ENCODE measurements at places on chromosomes 5 and 9.
A peak's percentile ranks its signal among the peaks of the same experiment; 100 is the strongest.

GRCh38 chr5:113092683-113093082 lies 116.1 kb downstream of the DCP2 start:
- H3K4me3 ChIP-seq = no peak overlapping the region
- H3K4me1 ChIP-seq = no peaks in the 10 kb centered on the region
- no peaks in the 10 kb centered on the region for H3K27me3 ChIP-seq
- H3K36me3 ChIP-seq = no peaks in the 10 kb centered on the region
- H3K27ac ChIP-seq = no peak overlapping the region
- DNase-seq = no peak

GRCh38 chr9:127833555-127833954 lies 20.9 kb downstream of the ENG start:
- no peaks in the 10 kb centered on the region for H3K27me3 ChIP-seq
- no peak overlapping the region for H3K27ac ChIP-seq
- no peak for DNase-seq
- H3K4me3 ChIP-seq = no peak overlapping the region
- H3K4me1 ChIP-seq = no peaks in the 10 kb centered on the region

DNA sequence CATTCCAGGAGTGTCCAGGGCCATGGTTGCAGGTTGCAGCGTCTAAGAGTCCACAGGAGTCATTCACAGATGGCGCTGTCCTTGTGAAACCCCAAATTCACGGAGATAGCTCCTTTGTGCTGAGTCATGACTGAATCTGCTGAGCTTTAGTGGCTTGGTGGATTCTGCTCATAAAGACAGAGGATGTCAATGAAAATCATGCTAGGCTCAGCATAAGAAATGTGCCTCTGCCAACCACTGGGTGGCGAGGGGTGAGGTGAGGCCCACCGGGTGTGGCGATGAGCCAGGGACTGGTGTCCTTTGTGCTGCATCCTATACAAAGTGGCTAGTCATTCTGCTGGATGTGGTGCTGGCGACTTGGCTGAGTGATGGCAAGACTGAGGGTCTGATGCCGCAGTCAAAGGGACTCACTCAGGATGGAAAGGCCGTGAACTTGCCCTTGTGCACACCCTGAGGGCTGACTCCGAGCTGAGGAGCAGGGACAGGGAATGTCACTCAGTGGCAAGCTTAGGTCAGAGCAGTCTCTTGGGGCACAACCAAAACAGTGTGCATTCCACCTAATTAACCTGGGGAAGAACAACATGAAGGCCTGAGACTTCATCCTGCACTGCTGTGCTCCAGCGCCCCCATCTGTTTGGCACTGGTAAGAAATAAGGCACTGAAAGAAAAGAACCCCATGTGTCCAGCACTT lies 71.5 kb downstream of the DAP start:
- H3K36me3 ChIP-seq = no peaks in the 10 kb centered on the region
- no peak for DNase-seq
- H3K27ac ChIP-seq = no peak overlapping the region
- no peak overlapping the region for H3K4me3 ChIP-seq

DNA sequence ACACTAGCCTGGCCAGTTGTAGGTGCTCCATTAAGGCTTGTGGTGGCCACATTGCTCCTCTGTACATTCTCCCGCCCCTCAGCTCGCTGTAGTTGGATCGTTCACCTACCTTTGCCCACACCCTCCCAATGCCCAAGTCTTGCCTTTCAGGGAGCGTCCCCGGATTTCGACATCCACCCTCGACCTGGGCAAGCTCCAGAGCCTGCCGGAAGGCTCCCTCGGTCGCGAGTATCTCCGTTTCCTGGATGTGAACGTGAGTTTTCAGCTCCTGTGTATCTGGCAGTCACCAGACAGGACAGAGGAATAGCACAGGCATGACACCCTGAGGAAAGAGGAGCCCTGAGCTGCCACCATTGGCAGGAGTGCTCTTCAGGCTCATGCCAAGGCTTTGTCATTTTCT lies 3.0 kb downstream of the COQ4 start:
- no peak overlapping the region for H3K4me3 ChIP-seq
- H3K27ac ChIP-seq = no peak overlapping the region
- H3K36me3 ChIP-seq = peaks cover 10% of the 10 kb centered on the region
- no peaks in the 10 kb centered on the region for H3K27me3 ChIP-seq
- peaks cover 24% of the 10 kb centered on the region for H3K4me1 ChIP-seq
- DNase-seq = no peak

- no peaks in the 10 kb centered on the region for H3K27me3 ChIP-seq
- no peak overlapping the region for H3K4me3 ChIP-seq
- H3K36me3 ChIP-seq = no peaks in the 10 kb centered on the region
- H3K4me1 ChIP-seq = no peaks in the 10 kb centered on the region
- DNase-seq = no peak
Measured at GRCh38 chr5:118921866-118922265, 66.5 kb downstream of the DTWD2 start.

- H3K27ac ChIP-seq = no peak overlapping the region
- no peak for DNase-seq
- H3K4me1 ChIP-seq = no peaks in the 10 kb centered on the region
- no peaks in the 10 kb centered on the region for H3K27me3 ChIP-seq
Measured at GRCh38 chr5:125038477-125038876, 292.0 kb upstream of the ZNF608 start.

GRCh38 chr5:126615286-126615685 lies 14.5 kb downstream of the PHAX start:
- H3K4me1 ChIP-seq = no peaks in the 10 kb centered on the region
- H3K36me3 ChIP-seq = peaks cover 58% of the 10 kb centered on the region
- no peak for DNase-seq
- no peak overlapping the region for H3K27ac ChIP-seq

DNA sequence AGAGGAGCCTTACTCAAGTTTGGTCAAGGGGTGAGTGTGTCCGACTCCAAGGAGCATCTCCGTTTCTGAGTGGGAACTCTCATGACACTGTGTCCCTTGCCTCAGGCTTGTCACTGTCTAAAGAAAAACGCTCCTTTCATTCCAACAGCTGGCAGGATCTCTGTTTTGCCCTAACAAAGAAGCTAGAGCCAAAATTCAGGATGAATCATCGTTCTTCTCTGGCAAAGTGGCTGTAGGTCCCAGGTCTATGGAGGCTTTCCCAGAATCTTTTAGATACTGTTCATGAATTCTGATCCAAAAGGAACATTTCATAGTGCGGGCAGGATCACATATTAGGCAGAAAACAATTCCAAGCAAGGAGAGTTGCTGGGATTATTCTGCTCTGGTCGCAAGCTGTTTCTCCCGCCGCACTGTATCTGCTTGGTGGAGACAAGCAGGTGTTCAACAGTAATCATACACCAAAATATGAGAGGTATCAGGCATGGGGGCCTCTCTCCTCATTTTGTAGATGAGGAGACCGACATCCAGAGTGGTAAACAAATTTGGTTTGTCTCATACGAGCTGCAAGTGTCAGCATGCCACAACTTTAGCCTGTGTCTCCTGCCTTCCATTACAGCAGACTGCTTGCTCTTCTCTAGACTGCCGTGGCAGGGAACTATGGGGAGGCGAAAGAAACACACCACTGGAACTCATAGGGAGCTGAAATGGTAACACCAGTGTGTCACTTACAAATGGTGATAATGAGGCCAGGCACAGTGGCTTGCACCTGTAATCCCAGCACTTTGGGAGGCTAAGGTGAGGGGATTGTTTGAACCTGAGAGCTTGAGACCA lies 72.6 kb downstream of the ENTREP1 start:
- H3K36me3 ChIP-seq = no peaks in the 10 kb centered on the region
- H3K4me1 ChIP-seq = no peaks in the 10 kb centered on the region
- no peaks in the 10 kb centered on the region for H3K27me3 ChIP-seq
- H3K27ac ChIP-seq = no peak overlapping the region
- H3K4me3 ChIP-seq = no peak overlapping the region

- no peak for DNase-seq
- H3K4me3 ChIP-seq = no peak overlapping the region
- no peaks in the 10 kb centered on the region for H3K4me1 ChIP-seq
- no peak overlapping the region for H3K27ac ChIP-seq
- H3K36me3 ChIP-seq = no peaks in the 10 kb centered on the region
- no peaks in the 10 kb centered on the region for H3K27me3 ChIP-seq
Measured at GRCh38 chr5:112729630-112730029, 8.1 kb upstream of the APC start.

GRCh38 chr9:127162046-127162863 lies 39.8 kb upstream of the ANGPTL2 start:
- H3K4me1 ChIP-seq = peaks cover 7% of the 10 kb centered on the region
- DNase-seq = no peak
- no peak overlapping the region for H3K27ac ChIP-seq
- H3K36me3 ChIP-seq = no peaks in the 10 kb centered on the region

- H3K27me3 ChIP-seq = peaks cover under 1% of the 10 kb centered on the region
- no peaks in the 10 kb centered on the region for H3K4me1 ChIP-seq
- no peaks in the 10 kb centered on the region for H3K36me3 ChIP-seq
- H3K27ac ChIP-seq = no peak overlapping the region
Measured at GRCh38 chr9:93862877-93863545, 92.1 kb downstream of the BARX1 start.

DNA sequence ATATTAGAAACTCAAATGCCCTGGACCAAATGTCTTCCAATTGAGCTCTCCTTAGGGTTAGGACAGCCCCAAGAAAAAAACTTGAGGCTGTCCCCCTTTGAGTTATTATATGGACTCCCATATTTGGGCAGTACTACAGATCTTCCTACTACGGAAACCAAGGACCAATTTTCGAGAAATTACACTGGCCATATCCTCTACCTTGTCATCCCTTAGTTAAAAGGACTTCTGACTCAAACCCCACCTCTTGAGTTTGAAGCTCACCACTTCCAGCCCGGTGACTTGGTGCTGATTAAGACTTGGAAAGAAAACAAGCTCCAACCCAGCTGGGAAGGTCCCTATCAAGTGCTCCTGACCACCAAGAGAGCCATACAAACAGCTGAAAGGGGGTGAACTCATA lies 497.0 kb upstream of the GRAMD2B start:
- H3K4me1 ChIP-seq = no peaks in the 10 kb centered on the region
- H3K36me3 ChIP-seq = no peaks in the 10 kb centered on the region
- H3K27me3 ChIP-seq = no peaks in the 10 kb centered on the region
- H3K4me3 ChIP-seq = no peak overlapping the region

DNA sequence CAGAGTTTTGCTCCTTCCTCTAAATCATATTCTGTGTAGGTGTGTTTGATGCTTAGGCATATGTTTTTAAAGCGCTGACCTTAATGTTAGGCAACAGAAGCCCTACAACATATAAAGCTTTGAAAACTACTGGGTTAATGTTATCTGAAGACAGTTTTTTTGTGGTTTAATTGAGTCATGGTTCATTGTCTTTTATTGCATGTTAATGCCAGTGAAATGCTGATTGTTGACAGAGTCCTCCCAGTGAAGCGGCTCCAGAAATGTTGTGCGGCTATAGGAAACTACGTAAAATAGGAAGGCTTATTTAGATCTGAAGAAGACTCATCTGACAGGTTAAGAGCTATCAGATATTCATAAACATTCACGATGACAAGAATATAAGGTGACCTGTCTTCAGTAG lies 424.6 kb downstream of the CCDC171 start:
- H3K27me3 ChIP-seq = no peaks in the 10 kb centered on the region
- no peaks in the 10 kb centered on the region for H3K36me3 ChIP-seq
- H3K27ac ChIP-seq = no peak overlapping the region
- H3K4me3 ChIP-seq = no peak overlapping the region

GRCh38 chr5:136174021-136174659 lies 18.8 kb downstream of the SMIM32 start:
- H3K27me3 ChIP-seq = no peaks in the 10 kb centered on the region
- H3K27ac ChIP-seq = no peak overlapping the region
- peak; percentile 33 for DNase-seq
- no peak overlapping the region for H3K4me3 ChIP-seq
- H3K4me1 ChIP-seq = no peaks in the 10 kb centered on the region
- H3K36me3 ChIP-seq = no peaks in the 10 kb centered on the region

DNA sequence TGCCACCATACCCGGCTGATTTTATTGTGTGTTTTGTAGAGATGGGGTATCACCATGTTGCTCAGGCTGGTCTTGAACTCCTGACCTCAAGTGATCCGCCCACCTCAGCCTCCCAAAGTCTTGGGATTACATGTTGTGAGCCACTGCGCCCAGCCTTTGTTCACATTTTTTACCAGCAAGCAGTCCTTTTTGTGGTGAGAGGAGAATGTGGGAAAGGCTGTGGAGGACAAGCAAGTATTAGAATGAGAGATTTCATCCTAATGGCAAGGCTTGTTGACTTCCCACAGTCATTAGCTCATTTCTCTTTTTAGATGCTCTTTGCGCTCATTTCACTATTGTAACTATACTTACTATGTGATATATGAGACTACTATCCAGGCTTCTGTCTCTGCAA lies 6.1 kb downstream of the IL31RA start:
- no peaks in the 10 kb centered on the region for H3K36me3 ChIP-seq
- DNase-seq = no peak
- no peaks in the 10 kb centered on the region for H3K4me1 ChIP-seq
- H3K27me3 ChIP-seq = peaks cover 4% of the 10 kb centered on the region
- H3K4me3 ChIP-seq = no peak overlapping the region

- no peak overlapping the region for H3K27ac ChIP-seq
- DNase-seq = no peak
- no peaks in the 10 kb centered on the region for H3K36me3 ChIP-seq
Measured at GRCh38 chr5:29697785-29698414, 1495.6 kb upstream of the CDH6 start.

GRCh38 chr5:72845889-72846288 lies 29.4 kb downstream of the TNPO1 start:
- H3K4me1 ChIP-seq = peaks cover 26% of the 10 kb centered on the region
- no peak for DNase-seq
- H3K4me3 ChIP-seq = no peak overlapping the region
- peaks cover 3% of the 10 kb centered on the region for H3K27me3 ChIP-seq
- H3K27ac ChIP-seq = no peak overlapping the region
- H3K36me3 ChIP-seq = no peaks in the 10 kb centered on the region

DNA sequence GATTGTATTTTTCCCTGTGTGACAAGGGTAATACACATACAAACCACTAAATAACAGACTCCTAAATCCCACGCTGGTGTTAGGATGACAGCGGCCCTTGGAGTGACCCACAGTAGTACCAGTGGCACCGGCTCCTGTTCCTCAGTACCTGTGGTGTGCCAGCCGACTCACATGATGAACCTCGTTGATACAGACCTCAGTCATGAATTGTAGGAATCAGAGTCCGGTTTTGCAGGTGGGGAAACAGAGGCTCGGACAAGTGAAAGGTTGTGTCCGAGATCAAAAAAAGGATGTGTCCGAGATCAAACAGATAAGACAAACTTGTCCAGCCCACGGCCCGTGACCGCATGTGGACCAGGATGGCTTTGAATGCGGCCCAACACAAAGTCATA lies 78.0 kb downstream of the AMBP start:
- no peaks in the 10 kb centered on the region for H3K36me3 ChIP-seq
- no peak for DNase-seq
- H3K4me1 ChIP-seq = no peaks in the 10 kb centered on the region
- no peaks in the 10 kb centered on the region for H3K27me3 ChIP-seq
- H3K4me3 ChIP-seq = no peak overlapping the region
- no peak overlapping the region for H3K27ac ChIP-seq

DNA sequence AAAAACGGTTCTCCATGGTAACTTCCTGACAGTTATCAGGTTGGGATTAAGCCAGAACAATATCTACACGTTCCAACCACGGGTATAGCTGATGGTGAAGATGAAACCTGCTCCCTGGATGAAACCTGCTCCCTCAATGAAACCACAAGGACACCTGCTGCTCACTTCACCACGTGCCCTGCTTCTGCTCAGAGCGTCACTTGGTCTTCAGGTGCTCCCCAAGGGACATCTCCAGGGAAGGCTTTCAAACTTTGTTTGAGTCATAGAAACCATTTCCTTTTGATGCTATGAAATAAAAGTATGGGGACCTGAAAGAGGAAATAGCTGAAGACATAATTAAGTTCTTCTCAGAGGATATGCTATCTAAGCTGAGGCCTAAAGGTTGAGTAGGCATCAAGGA lies 242.4 kb downstream of the MED10 start:
- H3K4me3 ChIP-seq = no peak overlapping the region
- no peaks in the 10 kb centered on the region for H3K36me3 ChIP-seq
- H3K27ac ChIP-seq = no peak overlapping the region
- H3K4me1 ChIP-seq = no peaks in the 10 kb centered on the region
- no peaks in the 10 kb centered on the region for H3K27me3 ChIP-seq
